Sciatic nerve (tissue), 2 donors: ENCODE measurements at places on chromosomes 16 and 17.

DNA sequence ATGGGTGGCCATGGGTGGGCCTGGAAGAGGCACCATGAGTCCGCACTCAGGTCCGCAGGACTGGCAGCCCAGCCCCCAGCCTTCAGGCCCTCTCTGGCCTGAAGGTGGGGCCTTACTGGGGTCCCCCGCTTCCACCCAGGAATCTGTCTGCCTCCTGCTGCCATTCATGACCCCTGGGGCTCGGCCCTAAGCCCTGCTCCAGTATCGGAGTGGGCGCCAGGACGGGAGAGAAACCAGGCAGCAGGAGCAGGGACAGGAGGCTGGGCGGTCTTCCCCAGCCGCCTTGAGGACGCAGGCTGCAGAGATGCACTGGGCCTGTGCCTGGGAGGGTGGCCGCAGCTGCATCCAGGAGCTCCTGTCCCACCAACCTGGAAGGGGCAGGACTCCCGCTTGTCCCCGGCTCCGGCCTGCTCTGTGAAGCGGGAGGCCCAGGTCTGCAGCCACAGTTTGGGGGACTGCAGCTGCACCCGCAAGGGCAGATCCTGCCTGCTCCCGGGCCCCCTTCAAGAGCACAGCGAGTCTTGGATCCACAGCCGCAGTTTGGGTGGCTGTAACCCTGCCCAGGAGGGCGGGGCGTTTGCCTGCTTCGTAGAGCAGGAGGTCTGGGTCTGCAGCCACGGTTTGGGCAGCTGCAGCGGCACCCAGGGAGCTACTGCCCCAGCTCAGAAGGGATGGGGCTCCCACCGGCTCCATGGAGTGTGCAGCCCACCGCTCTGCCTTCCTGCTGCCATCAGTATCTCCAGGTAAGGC, 81.8 kb upstream of the DNAJA2 start:
- no peak for DNase-seq

- no peak for DNase-seq
Observed at GRCh38 chr17:37759014-37759637, 14.3 kb upstream of the HNF1B start.

- no peak for DNase-seq
Observed at GRCh38 chr16:81560979-81561657, 116.5 kb downstream of the CMIP start.

DNA sequence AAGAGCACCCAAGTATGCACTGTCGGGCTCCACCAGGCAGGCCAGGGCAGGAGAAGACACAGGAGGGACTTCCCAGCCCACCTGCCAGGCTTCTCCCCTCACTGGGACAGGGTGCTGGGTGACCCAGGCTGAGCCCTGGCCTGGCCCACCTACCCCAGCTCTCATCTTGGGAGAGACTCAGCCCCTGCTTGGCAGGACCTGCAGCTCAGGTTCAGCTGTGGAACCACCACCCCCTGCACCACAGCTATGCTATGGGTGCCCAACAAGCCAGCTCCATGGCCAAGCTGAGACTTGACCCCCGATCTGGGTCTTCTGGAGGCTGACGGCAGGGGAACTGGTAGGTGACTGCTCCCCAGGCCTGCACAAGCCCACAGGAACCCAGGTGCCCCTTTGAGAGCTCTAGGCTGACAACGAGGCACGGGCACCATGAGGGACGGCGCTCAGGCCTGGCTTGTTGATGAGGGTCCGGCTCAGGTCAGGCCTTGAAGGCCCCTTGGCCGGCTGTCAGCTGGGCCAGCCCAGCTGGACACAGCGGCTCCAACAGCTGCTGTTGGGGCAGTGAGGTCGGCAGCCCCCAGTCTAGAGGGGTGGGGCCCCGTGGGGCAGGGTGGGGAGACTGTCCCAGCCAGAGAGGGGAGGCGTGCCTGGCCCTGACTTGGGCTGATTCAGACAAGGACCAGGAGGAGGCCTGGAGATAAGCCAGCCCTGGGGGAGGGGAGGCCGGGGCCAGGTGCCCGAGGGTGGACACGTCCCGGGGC, 4.6 kb downstream of the RPUSD1 start:
- DNase-seq, result no peak

DNA sequence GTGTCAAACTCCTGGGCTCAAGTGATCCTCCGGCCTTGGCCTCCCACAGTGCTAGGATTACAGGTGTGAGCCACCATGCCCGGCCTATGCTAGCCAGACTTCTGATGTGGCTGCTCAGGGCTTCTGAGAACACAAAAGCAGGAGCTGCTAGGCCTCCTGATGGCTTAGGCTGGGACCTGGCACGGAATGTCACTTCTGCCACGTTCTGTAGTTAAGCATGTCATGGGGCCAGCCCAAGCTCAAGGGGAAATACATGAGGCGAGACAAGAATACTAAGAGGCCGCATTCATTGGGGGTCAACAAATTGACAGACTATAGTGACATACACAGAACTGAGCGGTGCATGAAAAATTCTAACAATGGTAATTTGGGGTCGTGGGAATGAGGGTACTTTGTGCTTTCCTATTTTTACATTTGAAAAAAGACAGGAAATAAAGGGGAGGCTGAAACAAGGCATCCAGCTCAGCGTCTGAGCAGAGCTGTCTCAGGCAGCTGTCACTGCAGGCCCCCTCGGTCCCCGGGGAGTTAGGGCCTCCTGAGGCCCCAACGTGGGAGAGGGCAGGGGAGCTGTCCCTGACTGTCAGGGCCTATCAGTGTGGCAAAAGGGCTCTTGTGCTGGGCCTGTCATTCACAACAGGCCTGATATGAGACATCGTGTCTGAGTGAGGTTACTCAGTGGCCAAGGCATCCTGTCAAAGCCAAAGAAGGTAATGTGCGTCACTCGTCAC, 26.4 kb downstream of the CFAP20 start:
- DNase-seq, result no peak

GRCh38 chr16:67543582-67543981, 15.0 kb downstream of the RIPOR1 start:
- DNase-seq, result no peak

DNA sequence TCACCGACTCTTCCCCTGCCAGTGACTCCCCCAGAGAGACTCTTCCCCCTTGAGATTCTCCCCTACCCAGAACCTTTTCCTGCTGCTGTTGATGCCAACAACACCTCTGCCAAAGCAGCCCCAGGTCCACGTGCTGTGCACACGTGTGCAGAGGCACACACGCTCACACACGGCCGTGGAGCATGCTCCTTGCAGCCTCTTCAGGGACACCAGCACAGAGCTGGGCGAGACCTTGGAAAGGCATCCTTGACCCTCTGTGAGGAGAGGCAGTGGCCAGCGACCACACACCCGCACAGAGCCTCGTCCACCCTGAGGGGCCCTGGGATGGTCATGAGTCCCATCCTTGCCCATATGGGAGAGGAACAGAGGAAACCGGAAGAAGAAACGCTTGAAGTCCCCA, 181.9 kb downstream of the RBFOX3 start:
- no peak for DNase-seq

DNA sequence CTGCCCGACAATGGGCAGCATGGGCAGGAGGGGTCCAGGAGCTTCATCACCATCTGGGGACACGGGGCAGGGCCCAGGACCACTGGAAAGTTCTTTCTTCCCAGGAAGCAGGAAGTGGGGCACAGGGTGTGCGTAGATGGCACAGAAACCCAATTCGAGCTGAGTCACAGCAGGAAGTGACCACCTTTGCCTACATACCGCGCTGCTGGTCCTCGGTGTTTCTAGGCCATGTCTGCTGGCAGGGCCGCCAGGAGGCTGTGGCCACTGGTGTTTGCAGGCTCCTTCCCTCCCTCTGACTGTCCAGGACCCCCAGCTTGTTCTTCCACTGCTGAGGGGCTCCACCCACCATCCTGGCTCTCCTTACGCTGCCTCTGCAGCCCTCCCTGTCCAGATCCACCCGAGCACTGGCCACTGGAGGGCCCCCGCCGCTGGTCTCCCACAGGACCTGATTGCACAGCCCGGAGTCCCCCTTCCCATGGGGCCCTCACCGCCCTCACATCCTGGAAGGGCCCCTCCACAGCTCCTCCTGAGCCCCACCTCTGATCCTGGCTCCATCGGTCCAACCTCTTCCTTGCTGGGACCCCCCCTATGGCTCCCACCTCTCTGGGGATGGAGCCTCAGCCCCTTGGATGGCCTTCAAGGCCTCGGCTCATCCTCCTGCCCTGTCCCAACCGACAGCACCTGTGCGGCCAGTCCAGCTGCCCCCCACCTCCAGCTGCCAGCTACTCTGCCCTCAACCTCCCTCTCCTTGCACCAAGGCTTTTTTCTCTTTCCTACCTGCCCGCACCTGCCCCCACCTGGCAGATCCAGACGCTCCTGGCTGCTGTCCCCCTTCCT, 14.5 kb upstream of the RASD1 start:
- DNase-seq, result peak; percentile 48

DNA sequence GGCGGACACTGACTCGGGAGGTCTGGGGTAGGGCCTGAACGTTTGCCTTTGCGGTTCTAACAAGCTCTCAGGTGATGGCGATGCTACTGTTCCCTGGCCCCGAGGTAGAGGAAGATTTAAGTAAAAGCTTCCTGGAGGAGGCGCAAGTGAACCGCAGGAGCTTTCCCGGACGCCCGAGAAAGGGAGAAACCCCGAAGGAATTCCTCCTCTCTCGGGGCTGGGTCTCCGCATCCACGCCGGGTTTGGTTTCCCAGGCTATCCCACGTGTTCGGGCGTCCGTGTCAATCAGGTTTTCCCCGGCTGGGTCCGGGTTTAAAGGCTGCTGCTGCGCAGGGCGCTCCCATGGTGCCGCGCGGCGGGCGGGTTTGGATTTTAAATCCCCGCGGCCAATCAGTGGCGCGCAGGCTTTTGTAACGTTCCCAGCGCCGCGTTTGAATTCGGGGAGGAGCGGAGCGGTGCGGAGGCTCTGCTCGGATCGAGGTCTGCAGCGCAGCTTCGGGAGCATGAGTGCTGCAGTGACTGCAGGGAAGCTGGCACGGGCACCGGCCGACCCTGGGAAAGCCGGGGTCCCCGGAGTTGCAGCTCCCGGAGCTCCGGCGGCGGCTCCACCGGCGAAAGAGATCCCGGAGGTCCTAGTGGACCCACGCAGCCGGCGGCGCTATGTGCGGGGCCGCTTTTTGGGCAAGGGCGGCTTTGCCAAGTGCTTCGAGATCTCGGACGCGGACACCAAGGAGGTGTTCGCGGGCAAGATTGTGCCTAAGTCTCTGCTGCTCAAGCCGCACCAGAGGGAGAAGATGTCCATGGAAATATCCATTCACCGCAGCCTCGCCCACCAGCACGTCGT, at the start of gene PLK1:
TSS of gene PLK1 (plus strand) at position 460 of the 844 bp plus-strand sequence. CDS start at position 504, 44 bp downstream.
- DNase-seq, result peak; percentile 81

GRCh38 chr16:51049678-51050376, 101.2 kb downstream of the SALL1 start:
- no peak for DNase-seq

GRCh38 chr16:72884573-72884972, 163.4 kb downstream of the ZFHX3 start:
- no peak for DNase-seq

GRCh38 chr17:55284001-55284884, 19.5 kb downstream of the HLF start:
- no peak for DNase-seq

DNA sequence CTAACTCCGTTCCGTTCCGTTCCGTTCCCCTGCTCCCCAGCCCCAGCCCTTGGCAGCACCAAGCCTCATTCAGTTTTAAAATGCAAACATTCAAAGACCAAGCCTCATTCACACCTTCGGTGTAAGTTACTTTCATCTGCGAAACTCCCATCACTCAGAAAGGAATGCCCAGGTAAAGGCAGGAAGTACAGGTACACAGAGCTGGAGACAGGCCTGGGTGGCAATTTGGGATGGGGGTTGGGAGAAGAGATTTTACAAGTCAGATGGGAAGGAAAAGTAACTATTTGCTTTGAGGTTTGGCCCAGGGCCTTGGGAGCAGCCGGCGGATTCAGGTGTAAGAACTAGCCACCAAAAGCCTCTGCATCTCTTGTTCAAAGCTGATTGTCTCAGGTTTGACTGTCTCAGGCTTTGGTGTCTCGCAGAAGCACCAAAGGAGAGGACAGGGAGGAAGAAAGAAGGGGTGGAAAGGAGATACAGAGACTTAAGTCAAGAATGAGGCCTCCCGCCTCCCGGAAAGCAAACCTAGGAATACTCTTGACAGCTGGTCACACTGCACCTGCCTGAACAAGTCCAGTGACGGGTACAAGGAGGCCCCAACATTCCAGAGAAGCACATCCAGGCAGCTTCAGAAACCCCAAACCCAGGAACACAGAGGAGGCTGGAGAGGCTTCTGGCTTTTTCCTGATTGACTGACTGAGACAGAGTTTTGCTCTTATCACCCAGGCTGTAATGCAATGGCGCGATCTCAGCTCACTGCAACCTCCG, 54.7 kb downstream of the NXN start:
- no peak for DNase-seq
